Thyroid gland (tissue), 4 donors: ENCODE measurements at places on chromosomes 12 and 14. TPM values are rescaled to one million over a fixed set of nuclear protein-coding genes. Genes with fewer than 3 reads are reported as not detected.

HCAR2 gene
- total RNA-seq, result not detected

MGP gene
- total RNA-seq, result 319 TPM

MANSC1 gene
- 59.0 TPM for total RNA-seq

KRT71 gene
- total RNA-seq, result not detected

CLEC1A gene
- 9.7 TPM for total RNA-seq

DNA sequence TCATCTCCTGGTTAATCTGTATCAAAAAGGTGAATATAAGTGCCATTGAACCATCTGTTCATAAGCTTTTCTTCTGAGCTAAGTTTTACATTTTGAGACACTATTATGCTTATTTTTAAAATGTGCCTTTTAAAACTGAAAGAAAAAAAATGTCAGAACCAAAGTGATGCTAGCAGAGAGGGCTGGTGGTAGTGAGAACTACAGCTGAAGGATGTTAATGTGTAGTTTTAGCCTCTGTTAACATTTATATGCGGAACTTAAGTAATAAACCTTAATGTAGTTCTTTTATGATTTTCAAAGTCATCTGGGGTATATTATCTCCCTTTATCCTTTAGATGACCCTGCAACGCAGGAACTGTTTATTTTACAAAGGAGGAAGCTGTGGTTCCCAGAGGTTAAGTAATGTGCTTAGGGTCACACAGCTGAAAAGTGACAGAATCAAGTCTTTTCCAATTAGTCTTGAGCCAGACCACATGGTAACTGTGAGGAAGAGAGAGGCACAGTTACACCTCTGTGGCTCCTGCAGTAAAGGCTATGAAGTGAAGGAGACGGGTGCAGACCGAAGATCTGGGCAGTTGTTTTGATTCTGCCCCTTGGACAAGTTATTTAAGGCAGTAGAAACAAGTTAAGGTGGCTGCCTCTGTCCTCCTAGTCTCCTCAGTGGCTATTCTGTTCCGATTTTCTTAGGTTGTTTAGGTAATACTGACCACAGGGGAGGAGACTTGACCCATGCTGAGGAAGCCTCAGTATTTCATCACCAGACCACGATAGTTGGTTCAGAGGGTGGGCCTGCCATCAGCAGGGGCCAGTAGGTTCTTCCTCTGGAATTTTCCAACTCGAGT, 23.9 kb downstream of the GNG2 start:
- H3K36me3 ChIP-seq, result no peaks in the 10 kb centered on the region
- no peak overlapping the region for H3K27ac ChIP-seq
- no peak for DNase-seq
- H3K4me3 ChIP-seq, result no peak overlapping the region
- no peaks in the 10 kb centered on the region for H3K4me1 ChIP-seq
- H3K27me3 ChIP-seq, result no peaks in the 10 kb centered on the region

- H3K4me1 ChIP-seq, result peaks cover 47% of the 10 kb centered on the region
- H3K27ac ChIP-seq, result peak overlapping the region; percentile 70
- H3K36me3 ChIP-seq, result no peaks in the 10 kb centered on the region
- no peak for DNase-seq
- no peaks in the 10 kb centered on the region for H3K27me3 ChIP-seq
Observed at GRCh38 chr12:52352951-52353350, 14.3 kb downstream of the KRT85 start.

DNA sequence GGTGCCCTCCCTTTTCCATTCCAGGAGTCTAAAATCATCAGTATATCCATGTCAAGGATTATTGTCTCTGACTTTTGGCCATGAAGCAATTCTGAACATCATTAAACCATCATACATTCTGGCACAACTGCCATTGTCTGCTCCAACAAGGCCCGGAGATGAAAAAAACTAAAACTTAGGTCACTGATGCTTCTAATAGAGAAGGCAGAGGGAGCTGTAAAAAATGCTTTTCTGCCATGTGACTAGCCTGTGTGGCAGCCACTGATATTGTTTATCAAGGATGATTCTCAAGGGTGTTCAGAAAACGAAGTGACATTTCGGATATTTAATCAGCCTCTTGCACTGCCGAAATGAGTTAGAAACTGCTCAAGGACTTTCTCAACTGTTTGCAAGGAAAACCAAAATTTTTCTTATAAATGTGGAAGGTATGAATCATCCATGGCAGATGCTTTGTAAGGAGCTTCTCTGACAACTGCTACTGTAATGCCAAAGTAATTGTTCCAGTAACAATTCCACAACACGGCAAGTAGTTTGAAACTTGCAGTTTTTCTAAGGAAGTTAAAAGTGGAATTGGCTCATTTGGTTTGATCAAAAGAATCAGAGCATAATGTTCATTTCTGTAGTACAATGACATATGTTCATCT, 1076.5 kb upstream of the FLRT2 start:
- H3K27ac ChIP-seq, result no peak overlapping the region
- no peak overlapping the region for H3K4me3 ChIP-seq
- H3K4me1 ChIP-seq, result no peaks in the 10 kb centered on the region
- H3K27me3 ChIP-seq, result no peaks in the 10 kb centered on the region

- H3K27ac ChIP-seq, result no peak overlapping the region
- H3K36me3 ChIP-seq, result no peaks in the 10 kb centered on the region
- DNase-seq, result no peak
- H3K27me3 ChIP-seq, result no peaks in the 10 kb centered on the region
- H3K4me1 ChIP-seq, result no peaks in the 10 kb centered on the region
- no peak overlapping the region for H3K4me3 ChIP-seq
Observed at GRCh38 chr12:87931812-87932211, 97.4 kb downstream of the C12orf50 start.

- peak overlapping the region; percentile 75 for H3K27ac ChIP-seq
- peaks cover 18% of the 10 kb centered on the region for H3K36me3 ChIP-seq
- H3K4me1 ChIP-seq, result peaks cover 15% of the 10 kb centered on the region
- peak; percentile 86 for DNase-seq
- no peak overlapping the region for H3K4me3 ChIP-seq
Observed at GRCh38 chr14:73269729-73270531, 32.6 kb downstream of the PAPLN start.

DNA sequence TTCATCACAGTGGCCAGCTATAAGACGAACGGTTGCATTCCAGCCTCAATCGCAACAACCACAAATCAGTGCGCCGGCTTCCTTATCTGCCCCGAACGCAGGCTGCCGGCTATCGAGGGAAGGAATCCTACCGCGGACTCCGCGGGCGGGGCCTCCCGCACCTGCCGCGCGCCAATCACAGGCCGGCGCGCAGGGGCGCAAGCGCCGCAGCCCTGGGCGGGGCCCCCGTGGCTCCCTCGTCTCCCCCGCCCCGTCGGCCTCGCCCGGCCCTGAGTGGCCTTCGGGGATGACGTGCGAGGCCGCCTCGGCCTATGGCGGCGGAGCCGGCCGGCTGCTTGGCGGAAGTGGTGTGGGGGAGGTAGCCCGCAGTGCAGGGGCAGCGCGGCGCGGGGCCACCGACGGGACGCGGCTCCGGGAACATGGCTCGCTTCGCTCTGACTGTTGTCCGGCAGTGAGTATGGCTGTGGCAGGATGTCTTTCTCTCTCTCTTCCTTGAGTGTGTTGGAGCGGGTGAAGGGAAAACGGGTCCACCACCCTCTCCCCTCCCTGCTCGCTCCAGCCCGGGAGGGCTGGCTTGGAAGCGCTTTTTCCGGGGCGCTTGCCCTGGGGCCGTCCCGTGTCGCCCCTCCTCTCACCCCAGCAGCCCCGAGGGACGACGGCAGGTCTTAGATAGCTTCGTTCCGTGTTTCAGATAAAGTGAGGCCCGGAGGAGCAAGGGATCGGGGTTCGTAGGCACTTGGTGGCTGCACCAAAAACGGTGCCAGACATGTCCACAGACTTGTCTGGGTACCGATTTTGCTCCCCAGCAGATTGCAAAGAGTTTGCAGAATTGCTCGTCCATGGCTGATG, at the start of gene TIGAR:
TSS of gene TIGAR (plus strand) at position 361 of the 849 bp plus-strand sequence. CDS start at position 420, 59 bp downstream.
- H3K4me1 ChIP-seq, result peaks cover 7% of the 10 kb centered on the region
- no peaks in the 10 kb centered on the region for H3K36me3 ChIP-seq
- peak within 1 kb of the TSS; percentile 69 for H3K4me3 ChIP-seq
- no peaks in the 10 kb centered on the region for H3K27me3 ChIP-seq
- DNase-seq, result peak; percentile 95

DNA sequence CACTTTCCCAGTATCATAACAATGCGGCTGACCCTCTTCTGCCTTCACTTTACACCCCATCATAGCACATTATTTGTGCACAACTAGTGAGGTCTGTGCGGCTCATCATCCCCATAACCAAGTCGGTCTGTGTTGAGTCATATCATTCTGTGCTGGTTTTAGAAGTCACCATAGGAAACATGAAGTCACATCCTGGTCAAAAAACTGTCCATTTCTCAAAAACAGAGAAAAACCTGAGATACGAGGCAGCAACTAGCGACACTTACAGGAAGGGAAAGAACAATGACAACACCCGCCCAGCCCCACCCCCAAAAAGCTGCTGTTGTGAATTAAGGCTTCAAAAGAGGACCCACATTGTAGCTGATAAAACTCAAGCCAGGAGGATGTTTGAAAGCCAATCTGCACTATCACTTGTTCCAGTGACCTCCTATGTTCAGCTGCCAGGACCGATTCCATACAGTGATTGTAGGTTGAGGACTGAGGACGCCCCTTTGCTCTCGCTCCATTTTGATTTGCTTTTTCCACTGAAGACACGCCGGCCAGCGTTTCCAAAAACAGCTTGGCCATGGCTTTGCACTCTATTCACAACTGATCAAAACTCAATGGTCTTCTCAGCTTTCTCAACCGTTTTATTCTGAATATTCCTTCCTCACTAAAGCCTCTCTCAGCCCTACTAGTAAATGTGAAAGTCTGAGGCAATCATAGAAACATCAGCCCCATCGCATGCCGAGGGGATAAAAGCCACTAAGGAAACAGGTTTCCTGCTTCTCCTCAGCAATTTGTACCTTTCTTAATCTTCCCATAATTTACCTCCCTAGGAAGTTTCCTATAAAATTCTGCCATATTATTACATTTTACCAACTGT, 87.5 kb downstream of the DUSP16 start:
- H3K27me3 ChIP-seq, result no peaks in the 10 kb centered on the region
- H3K36me3 ChIP-seq, result peaks cover 22% of the 10 kb centered on the region
- no peak for DNase-seq
- H3K4me3 ChIP-seq, result no peak overlapping the region
- no peaks in the 10 kb centered on the region for H3K4me1 ChIP-seq
- H3K27ac ChIP-seq, result peak overlapping the region; percentile 27

- H3K27me3 ChIP-seq, result no peaks in the 10 kb centered on the region
- H3K4me3 ChIP-seq, result no peak overlapping the region
- DNase-seq, result no peak
- H3K27ac ChIP-seq, result no peak overlapping the region
- H3K36me3 ChIP-seq, result no peaks in the 10 kb centered on the region
Observed at GRCh38 chr12:88946372-88946997, 366.2 kb upstream of the KITLG start.

DNA sequence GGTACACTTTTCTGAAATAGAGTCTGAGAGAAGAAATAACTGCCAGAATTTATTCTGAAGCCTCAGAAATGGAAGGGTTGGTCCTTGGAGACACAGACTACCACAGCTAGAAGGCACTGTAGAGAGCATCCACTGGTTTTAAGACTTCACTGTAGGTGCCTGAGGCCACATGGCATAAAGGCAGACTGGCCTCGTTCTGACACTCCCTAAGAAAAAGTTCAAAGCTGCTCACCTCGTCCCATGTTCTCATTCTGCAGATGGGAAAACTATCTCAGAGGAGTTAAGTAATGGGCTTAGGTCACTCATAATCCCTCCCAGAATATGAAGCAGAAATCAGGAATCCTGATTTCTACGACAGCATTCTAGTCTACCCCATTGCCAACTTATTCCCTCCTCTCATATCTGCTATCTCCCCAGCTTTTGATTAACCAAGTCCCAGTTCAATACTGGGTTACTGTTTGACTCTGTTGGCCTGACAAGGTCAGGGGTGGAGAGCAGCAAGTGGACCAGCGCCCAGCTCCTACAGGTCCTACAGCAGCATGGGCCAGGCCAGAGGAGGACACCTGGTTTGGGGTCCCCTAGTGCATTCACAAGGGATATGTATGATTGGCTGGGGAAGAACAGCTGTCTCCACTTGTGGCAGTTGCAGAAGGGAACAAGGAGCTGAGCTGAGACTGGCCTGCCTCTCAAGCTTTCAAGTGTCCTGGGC, 3.7 kb downstream of the ITGA5 start:
- peak; percentile 29 for DNase-seq
- H3K4me3 ChIP-seq, result no peak overlapping the region
- H3K27me3 ChIP-seq, result no peaks in the 10 kb centered on the region
- H3K4me1 ChIP-seq, result peaks cover 53% of the 10 kb centered on the region
- no peaks in the 10 kb centered on the region for H3K36me3 ChIP-seq
- peak overlapping the region; percentile 84 for H3K27ac ChIP-seq

DNA sequence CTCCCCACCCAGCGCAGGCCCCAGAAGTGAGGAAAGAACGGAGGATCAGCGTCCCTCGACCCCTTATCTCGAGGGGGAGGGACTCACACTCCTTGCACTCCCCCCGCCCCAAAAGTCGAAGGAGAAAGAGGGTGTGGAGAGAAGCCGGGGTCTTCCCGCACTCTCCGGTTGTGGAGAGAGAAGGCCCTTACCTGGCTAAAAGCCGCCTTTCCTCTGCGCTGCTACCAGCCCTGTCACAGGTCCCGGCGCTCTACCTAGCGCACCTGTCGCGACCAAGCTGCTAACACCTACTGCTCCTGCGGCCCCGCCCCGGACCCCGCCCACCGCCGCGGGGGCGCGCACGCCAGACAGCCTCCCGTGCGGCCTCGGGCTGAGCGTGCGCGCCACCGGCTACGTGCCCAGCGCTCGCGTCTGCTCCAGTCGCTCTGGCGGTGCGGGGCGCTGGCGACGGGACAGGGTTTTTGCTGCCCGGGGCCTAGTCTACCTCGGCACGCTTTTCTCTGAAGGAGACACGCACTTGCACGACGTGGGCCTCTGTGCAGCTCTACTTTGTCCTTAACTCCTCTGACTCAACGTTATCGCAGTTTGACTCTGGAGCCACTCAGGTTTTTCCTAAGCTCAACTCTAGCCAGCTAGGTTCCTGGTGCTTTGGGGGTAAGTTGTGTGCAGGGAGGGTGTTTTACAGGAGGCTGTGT, at the start of gene LIMA1:
TSS of gene LIMA1 (minus strand) at position 292 of the 695 bp plus-strand sequence. CDS start 34,769 bp downstream, outside the sequence.
- peak; percentile 96 for DNase-seq
- no peaks in the 10 kb centered on the region for H3K27me3 ChIP-seq
- H3K27ac ChIP-seq, result peak within 1 kb of the TSS; percentile 83
- H3K36me3 ChIP-seq, result no peaks in the 10 kb centered on the region

GRCh38 chr12:81639196-81639595, 120.0 kb downstream of the PPFIA2 start:
- DNase-seq, result no peak
- no peaks in the 10 kb centered on the region for H3K4me1 ChIP-seq
- no peak overlapping the region for H3K4me3 ChIP-seq
- no peaks in the 10 kb centered on the region for H3K36me3 ChIP-seq
